Right atrium auricular region (tissue), 2 donors: ENCODE measurements at places on chromosomes 4 and X.

DNA sequence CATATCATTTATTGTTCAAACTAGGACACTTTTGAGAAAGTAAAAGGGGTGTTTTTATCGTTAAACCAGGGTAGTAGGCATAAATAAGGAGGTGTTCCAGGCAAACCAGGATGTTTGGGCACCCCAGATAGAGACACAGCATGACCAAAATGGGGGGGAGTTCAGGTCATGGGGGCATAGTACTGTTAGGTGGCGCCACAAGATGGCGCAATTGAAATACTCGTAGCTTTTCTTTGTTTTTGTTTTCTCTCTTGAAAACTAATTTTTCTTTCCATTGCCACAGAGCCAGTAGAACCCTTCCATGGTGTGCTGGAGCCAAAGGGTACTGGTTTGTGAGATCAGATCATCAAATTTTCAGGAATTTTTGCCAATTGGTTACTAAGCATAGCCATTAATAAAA is 283.4 kb downstream of the BCOR start:
- no peak for DNase-seq

DNA sequence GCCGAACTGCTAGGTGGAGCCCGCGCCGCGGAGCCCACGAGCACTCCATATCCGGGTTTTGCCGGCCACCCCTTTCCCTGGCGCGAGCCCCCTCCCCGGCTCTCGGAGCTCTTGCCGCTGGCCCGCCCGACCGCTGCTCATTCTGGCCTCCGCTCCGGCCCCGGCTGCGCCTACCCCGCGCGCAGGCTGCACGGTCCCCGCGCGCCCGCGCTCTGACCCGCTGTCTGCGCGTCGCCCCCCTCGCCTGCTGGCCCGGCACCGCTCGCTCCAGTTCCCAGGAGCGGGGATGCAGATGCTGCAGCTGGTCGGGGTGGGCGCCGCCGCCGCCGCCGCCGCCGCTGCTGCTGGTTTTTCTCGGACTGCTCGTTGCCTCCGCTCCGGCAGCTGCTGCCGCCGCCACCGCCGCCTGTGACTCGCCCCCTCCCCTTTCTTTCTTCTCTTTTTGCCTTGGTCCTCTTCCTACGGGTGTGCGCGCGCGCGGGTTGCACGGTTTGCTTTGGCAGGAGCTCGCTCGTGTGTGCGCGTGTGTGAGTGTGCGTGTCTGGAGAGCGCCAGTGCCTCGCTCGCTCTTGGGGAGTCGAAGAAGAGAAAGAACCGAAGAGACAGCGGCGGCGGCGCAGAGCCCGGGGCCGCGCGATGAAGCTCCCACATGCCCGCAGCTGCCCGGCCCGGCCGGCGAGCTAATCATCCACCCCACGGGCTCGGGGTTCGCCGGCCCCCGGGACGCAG is at the start of gene ADGRL3:
Gene ADGRL3, plus strand, starts transcription at position 140 of the 729 bp plus-strand sequence.
- DNase-seq = no peak

DNA sequence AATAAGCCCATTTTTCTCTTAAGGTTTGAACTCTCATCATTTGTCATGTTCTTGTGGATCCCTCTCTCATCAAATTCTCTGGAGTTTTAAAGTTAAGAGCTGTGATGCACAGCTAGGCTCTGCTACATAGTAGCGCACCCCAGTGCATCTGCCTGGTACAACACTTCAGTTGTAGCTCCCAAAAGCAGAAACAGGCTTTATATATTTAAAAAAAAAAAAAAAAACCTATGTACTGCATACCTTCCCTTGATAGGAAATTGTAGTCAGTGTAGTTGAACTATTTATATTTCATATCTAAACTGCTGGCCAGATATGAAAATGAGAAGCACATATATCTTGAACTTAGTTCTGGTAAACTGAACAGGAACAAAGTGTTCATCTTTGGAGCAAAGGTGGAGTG is 131.4 kb downstream of the KLHL13 start:
- DNase-seq = no peak

DNA sequence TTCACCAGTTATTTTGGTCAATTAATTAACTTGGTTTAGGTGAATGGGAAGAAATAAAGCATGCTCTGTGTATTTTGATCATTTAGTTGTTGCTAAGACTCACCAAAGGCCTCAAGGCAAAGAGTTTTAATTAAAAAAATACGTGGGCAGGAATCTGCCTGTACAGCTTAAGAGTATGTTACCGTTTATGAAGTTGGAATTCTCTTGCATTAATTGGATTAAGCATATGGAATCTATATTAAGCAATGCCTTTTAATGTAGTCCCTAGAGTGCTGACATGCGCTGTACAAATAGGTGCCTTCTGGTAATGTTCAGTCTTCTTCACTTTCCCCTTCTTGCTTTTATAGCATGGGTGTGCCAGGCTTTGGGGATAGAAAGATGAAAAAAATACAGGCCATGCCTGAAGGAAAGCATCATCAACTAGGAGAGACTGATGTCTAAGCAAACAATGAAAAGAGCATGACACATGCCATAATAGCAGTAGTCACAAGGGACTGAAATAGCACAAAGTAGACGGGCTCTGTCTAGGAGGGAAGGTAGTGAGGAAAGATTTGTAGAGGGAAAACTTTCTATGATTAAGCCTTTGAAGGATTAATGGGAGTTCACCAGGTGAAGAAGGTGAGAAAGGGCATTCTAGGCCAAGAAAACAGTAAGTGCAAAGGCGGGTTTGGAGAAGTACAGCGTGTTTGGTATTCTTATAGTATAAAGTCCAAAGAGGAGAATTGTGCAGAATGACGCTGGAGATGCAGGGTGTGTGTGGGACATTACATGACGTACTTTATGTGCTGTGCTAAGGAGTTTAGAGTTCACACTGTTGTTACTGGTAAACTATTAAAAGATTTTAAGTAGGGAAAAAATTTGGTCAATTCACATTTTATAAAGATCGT is 226.1 kb upstream of the ANXA3 start:
- no peak for DNase-seq

DNA sequence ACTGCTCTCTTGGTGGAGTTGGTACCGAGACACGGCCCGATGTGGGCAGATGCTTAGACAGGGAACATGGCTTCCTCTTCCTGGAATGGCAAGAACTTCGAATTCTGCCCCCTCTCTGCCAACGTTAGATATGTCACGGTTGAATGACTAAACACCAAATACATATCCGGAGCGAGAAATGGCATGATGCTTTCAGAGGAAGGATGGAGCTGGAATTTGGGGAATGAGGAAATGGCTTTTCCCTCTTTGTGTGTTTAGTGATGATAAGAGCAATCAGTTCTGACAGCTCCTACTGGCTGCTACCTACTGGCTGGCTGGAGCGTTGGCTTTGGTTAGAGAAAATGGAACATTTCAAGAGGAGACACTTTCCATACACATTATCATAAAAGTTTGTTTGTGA is 140.0 kb downstream of the DHRSX start:
- DNase-seq = no peak

- no peak for DNase-seq
Measured at GRCh38 chr4:77190053-77190452, 33.0 kb downstream of the CCNG2 start.

- no peak for DNase-seq
Measured at GRCh38 chr4:1212546-1213335, 36.2 kb downstream of the CTBP1 start.

DNA sequence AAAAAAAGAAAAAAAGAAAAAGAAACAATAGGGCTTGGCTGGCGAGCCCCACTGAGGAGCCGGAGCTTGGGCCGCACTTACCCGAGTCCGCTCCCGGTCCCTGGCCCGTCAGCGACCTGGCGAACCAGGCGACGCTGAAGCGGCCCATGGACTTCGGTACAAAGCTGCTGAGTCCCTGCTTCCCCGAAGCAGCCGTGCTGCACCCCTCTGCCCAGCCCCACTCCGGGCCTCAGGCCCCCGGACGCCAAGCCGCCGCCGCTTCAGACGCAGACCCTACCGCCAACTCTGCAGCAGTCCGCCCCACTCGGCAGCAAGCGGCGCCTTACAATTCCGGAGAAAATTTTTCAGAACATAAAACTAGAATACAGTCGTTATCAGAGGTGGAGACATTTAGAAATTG is 300.5 kb downstream of the OPHN1 start:
- DNase-seq = no peak

- DNase-seq = no peak
Measured at GRCh38 chr4:52592287-52592686, 66.8 kb downstream of the USP46 start.

GRCh38 chr4:15601862-15602261 is 53.3 kb downstream of the FBXL5 start:
- no peak for DNase-seq

GRCh38 chrX:46636223-46636622 is 62.7 kb downstream of the CHST7 start:
- no peak for DNase-seq

DNA sequence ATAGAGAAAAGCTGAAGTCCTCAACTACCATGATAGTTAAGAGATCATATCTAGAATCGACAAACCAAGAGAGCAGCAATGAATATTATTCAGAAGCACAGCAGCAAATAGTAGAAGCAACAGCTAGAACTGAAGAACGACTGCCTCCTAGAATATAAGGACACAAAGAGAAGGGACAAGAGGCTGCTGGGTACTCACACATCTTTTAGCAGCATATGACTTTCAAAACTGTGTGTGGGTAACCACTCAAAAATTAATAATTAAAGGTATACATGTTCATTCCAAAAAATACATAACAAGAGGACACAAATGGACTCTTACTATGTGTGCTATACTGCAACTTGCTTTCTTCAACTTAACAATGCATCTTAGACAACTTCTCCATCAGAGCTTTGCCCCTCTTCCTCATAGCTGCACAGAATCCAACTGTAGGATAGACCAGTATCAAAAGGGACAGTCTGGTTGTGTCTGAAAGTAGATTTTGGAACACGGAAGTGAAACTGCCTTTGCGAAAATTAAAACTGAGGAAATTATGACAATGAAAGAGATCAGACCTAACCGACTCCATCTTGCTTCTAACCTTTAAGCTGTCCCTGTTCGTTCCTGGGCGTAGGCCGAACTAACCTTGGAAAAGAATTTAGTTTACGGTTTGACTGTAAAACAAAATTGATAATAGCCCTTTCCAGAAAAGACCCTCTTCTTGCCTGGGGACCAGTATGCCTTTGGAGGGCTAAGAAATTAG is 125.7 kb downstream of the SH3KBP1 start:
- DNase-seq = no peak

DNA sequence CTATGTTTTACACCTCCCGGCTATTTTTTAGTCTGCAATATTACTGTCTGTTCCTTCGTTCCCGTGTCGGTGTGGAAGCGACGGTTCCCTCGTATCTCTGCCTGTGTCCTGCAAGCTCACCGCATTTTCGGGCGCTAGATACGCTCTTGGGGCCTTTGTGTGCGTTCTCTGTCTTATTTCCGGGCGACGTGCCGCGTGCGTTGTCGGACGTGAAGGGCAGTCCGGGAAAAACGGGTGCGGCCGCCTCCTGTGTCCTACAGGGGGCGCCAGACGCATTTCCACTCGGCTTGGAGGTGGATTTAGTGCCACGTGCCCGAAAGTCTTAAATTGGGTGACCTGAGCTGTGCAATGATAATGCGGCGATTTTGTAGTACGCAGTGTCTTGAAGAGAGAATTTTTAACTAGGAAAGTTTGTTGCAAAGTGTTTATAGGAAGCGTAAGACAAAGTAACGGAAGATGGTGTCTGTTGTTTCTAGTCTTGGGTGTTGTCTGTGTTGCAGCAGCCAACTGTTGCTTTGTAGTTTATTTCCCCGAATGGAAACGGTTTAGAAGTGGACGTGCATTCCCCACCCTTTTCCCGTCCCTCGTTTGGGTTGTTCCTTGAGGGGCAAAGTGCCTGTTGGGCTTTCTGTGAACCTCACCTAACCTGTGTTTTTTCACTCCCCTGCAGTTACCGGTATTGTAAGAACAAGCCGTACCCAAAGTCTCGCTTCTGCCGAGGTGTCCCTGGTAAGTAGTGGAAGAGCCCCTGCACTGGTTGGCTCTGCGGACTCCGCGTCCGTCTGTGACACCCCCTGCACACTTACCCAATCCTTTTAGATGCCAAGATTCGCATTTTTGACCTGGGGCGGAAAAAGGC is 720 bp downstream of the RPL10 start:
- DNase-seq = peak; percentile 88

- no peak for DNase-seq
Measured at GRCh38 chr4:158778712-158779111, 9.9 kb downstream of the FNIP2 start.

DNA sequence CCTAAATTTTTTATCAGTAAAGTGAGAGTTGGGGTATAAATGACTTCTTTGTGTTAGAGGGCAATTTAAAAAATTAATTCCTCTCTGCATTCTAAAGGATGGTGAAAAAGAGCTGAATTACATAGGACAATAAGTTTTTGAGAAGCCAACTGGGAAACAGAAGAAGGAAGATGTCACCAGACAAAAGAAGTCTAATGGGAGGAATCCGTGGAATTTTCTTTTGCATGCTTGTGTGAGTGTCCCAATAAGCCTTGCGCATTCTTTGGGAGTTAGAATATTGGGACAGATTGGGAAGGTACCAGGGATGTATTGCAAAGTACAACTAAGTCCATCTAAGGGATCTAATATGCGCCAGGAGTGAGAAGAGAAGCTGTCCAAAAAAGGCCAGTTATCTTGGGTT is 35.1 kb upstream of the NR3C2 start:
- DNase-seq = no peak

DNA sequence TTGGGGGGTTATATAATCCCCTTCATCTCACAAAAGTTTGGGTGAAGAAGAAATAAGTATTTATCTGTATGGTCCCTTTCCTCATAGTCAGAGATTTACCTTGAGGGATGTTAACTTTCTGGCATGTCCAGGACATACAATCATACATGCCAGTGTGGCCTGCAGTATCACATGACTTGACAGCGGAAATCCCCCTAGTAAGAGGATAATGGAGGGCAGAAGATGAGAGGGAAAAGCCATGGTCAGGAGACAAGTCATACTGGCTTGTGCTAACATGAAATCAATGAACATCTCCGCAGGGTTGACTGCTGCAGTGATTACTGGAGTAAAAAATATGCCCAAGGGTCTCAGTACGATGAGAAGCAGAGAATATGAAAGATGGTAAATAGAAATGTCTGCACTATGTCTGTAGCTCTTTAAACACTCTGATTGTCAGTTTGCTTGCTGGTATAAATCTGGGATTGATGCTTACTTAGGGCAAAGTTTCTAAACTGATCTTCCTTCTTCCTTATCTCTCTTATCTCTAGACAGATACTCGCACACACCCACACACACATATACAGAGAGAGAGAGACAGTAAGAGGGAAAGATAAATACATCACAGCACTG is 1385.6 kb upstream of the ADGRL3 start:
- DNase-seq = no peak

GRCh38 chr4:149321438-149321837 is 494.2 kb downstream of the IQCM start:
- DNase-seq = no peak

GRCh38 chr4:102536768-102537167 is 35.6 kb downstream of the NFKB1 start:
- DNase-seq = no peak

GRCh38 chr4:11286533-11286932 is 142.2 kb downstream of the HS3ST1 start:
- DNase-seq = no peak

- DNase-seq = no peak
Measured at GRCh38 chr4:151038452-151039157, 23.5 kb upstream of the LRBA start.

- no peak for DNase-seq
Measured at GRCh38 chr4:73067971-73068394, 1.5 kb downstream of the COX18 start.
